ENCODE measurements at places on chromosomes 12 and 14.
A peak's percentile ranks its signal among the peaks of the same experiment; 100 is the strongest.

- no peak for DNase-seq
Measured at GRCh38 chr14:24185026-24185425, 3.6 kb downstream of the IPO4 start.

DNA sequence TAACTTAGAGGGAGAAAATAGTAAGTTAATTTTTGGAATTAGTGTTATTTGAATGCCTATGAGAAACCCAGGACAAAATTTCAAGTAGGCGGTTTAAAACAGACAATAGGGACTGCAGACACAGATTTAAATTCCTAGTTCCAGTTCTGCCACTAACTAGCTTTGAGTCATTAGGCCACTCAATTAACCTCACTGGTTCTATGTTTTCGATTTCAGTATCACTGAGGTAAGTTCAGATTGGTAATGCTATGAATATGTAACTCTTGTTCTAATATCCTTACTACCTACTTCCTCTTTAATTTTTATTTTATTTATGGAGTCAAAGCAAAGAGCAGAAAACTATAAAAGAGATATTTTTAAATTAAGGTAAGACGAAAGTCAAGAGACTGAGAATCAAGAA, 52.6 kb downstream of the GALC start:
- DNase-seq = no peak

DNA sequence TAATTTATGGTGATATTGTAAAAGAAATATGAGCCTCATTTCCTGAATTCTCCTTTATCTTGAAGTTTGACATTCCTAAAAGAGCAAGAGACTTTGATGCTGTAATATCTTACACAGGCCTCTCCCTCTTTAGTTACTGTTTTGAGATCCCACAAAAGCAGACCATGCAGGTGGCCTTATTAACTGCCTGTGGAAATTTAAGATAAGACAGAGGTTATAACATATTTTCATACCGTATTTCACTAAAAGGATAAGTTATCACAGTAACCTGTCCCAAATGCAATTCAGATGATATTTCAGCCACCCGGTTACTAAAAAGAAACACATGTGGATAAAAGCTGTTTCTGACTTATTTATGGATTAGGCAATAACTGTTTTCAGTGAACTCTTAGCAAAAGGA, 150.1 kb downstream of the NAV3 start:
- DNase-seq = no peak

DNA sequence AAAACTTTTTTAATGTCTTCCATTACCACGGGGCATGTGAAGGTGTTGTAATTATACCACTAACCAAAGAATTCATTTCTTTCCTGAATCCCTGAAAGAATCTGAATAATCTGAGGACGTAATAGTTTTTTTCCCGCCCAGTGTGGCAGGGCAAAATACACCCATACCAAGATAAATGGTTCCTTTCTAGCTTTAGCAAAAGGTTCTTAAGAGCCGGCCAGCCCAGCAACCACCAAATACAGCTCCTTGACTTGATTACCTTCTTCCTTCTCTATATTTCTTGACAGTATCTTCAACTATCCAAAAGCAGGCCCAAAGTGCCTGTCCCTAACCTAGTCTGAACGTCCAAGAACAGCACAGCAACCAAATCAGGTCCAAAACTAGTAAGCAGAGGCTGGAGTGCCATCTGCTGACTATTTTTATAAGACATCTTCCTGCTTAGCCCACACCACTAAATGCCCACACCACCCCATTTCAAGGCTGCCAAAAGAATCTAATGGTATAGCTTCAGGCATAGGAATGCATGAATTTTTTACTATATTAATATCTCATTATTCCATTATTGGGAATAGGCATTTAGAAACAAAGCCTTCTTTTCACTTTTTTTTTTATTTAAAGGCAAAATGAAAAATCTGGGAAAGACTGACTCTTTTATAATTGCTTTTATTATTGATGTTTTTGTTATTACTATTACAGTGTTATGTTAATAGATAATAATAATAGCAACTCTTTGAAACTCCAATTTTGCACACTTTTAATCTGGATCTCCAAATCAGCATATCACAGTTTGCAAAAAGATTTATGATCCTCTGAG, 524.4 kb downstream of the MED13L start:
- peak; percentile 89 for DNase-seq

GRCh38 chr14:58281969-58282368, 16.4 kb upstream of the ARID4A start:
- no peak for DNase-seq

- no peak for DNase-seq
Measured at GRCh38 chr14:50697659-50698290, 29.7 kb upstream of the SAV1 start.

GRCh38 chr14:104687601-104688504, 1.6 kb upstream of the INF2 start:
- DNase-seq = peak; percentile 92

- DNase-seq = no peak
Measured at GRCh38 chr12:49000346-49000745, 1.2 kb upstream of the DDN start.

DNA sequence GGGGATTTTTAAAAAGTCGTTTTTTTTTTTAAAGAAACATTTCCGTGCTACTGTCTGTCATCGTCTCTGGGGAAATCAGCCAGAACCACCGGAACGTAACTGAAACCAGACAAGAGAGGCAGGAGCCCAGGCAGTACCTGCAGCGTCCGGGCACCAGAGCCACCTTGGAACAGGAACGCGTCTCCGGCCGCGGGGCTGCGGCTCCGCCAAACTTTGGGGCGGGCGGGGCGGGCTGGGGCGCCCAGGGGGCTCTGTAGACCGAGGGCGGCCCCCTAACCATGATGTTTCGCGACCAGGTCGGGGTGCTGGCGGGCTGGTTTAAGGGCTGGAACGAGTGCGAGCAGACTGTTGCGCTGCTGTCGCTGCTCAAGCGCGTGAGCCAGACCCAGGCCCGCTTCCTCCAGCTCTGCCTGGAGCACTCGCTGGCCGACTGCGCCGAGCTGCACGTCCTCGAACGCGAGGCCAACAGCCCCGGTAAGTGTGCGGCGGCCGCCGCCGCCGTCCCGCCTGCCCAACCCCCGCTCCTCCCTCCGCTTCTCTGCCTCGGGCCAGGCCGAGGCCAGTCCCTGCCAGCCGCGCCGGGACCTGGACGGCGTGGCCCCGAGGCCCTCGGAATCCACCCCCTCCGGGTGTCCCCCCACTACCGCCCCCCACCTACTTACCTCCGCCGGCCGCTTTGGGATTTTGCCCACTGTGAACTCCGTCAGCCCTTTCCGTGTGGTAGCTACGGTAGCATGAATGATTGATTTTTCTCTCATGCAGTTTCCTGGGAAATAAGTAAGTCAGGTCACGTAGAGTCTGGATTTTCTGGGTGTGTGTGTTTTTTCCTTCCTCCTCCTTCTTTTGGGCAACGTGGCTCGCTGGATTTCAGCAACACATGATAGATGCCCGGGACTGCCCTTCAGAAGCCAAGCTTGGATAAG, 972 bp downstream of the SAMD4A start:
- DNase-seq = peak; percentile 73

DNA sequence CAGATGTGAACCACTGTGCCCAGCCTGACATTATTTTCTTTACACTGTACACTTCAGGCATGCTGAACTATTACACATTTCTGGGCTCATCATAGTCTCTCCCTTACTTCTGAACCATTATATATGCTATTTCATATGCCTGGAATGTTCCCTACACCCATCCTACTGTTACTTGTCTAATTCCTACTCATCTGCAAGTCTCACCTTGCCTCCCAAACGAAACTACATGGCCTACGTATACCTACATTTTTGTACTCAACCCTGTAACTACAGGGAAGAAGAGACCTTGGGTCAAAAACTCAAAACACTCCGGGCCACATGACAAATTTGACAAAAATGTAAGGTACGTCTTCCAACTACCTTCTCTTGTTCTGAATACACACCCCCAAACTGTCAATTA, 9.5 kb upstream of the EEA1 start:
- no peak for DNase-seq

- DNase-seq = no peak
Measured at GRCh38 chr12:89081719-89082369, 270.5 kb downstream of the DUSP6 start.

- peak; percentile 58 for DNase-seq
Measured at GRCh38 chr12:93234641-93235040, 143.1 kb upstream of the NUDT4 start.

GRCh38 chr12:94498073-94498472, 38.4 kb upstream of the CEP83 start:
- DNase-seq = peak; percentile 7

- DNase-seq = no peak
Measured at GRCh38 chr14:53127832-53128231, 25.3 kb downstream of the DDHD1 start.

DNA sequence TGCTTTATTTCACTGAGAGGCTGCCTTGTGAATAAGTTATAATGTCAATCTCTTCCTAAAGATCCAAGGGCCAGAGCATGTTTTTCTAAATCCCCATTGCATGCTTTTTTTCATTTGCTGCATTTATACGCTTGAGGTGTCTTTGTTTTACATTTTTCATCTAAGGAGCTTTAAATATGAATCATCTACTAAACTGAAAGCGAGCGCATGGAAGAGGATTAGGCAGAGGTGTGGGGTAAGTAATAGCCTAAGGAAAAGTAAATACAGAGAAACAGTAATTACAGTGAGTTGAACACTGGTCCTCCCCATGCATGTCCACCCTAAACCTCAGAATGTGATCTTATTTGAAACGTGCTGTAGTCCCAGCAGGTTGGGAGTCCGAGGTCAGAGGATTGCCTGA, 76.4 kb upstream of the METAP2 start:
- DNase-seq = no peak

DNA sequence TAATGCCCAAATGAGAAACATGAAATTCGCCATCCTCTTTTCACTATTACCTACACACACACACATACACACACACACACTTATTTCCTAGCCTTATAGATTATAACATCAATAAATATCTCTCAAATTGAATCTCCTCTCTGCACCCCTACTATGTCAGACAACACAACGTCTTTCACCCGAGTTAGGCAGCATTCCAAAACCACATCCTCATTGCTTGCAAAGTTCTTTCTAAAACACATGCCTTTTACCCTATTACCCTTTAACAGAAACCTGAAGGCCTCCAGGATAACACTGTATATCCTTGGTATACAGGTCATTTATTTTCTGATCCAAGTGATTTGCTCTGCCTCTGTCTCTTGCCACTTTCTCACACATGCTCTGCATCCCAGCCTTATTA, 56.3 kb downstream of the KCNH5 start:
- DNase-seq = no peak

GRCh38 chr14:45242706-45243105, 10.3 kb downstream of the MIS18BP1 start:
- no peak for DNase-seq

- DNase-seq = no peak
Measured at GRCh38 chr12:120984351-120984898, 6.1 kb downstream of the HNF1A start.

DNA sequence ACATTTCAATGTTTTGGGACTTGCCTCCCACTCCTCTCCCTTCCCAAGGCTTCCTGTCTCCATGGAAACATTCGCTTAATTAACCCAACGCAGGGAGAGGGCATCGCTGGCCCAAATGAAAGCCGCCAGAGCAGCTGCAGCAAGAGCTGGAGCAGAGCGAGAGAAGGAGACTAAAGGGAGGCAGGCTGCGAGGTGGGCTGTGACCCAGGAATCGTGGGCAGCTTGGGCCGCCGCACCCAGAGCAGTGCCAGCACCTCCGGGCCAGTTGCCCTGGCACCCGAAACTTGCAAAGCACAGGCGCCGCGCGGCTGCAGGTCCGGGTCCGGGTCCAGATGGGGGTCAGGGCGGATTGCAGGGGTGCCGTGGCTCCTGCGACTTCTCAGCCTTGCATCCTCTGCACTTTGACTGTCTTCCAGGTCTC, 43.5 kb upstream of the PTPRQ start:
- no peak for DNase-seq

DNA sequence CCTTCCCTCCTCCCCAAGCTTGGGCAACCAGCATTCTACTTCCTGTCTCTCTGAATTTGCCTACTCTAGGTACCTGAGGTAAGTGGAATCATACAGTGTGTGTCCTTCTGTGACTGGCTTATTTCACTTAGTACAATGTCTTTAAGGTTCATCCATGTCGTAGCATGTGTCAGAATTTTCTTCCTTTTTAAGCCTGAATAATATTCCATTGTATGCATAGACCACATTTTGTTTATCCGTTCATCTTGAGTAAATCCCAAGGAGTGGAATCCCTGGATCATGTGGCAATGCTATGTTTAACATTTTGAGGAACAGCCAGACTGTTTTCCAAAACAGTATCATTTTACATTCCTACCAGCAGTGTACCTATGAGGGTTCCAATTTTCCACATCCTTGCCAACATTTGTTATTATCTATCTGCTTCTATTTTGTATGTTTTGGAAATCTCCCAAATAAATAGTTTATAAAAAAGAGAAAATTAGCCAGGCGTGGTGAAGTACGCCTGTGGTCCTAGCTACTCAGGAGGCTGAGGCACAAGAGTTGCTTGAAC, 12.4 kb downstream of the HSP90AA1 start:
- no peak for DNase-seq

GRCh38 chr12:131115766-131116467, 162.2 kb downstream of the ADGRD1 start:
- DNase-seq = no peak

GRCh38 chr14:81305743-81306142, 85.0 kb upstream of the GTF2A1 start:
- no peak for DNase-seq

GRCh38 chr14:30657606-30658163, 35.6 kb downstream of the SCFD1 start:
- DNase-seq = peak; percentile 35

GRCh38 chr14:65972891-65973290, 513.3 kb upstream of the CCDC196 start:
- DNase-seq = no peak

DNA sequence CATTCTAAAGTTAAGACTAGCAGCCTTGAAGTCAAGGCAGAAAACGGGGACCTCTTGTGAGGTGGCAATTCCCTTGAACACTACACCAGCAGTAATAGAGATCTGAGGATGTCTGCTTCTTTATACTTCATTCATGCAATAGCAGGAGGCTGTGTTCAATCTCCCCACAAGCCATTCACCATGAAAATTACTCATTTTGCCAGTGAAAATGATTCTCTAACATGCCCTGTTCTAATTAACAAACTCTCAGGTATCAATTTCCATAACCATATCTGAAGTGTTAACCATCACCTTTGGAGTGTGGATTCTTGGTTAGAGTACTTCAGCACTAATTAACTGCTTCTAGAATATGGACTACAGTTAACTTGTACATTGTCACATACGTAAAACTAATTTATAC, 3.4 kb upstream of the GLIPR1 start:
- DNase-seq = no peak

GRCh38 chr12:112130441-112130998, 5.2 kb downstream of the TRAFD1 start:
- DNase-seq = no peak
